ENCODE measurements at places on chromosomes 13 and 19.

- no peak for DNase-seq
These were observed 15.7 kb downstream of the ZNF444 start for GRCh38 chr19:56156768-56157167.

GRCh38 chr13:62356977-62357376, 941.3 kb upstream of the PCDH20 start:
- no peak for DNase-seq

GRCh38 chr19:34217952-34218817, 36.2 kb upstream of the GARRE1 start:
- no peak for DNase-seq

- DNase-seq: no peak
These were observed 55.0 kb upstream of the MAB21L1 start for GRCh38 chr13:35531526-35531925.

GRCh38 chr13:33409673-33410510, 124.3 kb upstream of the STARD13 start:
- no peak for DNase-seq

DNA sequence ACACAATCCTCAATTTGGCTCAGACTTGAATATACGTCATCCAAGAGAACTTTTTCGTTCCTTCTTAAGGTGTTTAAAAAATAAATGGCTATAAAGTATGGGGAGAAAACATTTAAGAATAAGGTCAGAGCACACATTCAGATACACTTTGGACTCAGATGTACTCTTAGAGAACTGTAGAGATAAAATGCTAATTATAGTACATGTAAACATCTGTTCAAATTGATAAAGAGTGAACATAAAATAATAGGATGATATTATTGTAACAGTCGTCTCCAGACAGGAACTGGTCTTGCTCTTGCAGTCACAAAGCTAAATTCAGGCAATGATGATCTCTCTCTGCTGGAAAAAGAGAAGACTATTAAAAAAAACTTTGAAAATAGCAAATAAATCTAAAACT, 91.4 kb downstream of the RBM26 start:
- DNase-seq: no peak

DNA sequence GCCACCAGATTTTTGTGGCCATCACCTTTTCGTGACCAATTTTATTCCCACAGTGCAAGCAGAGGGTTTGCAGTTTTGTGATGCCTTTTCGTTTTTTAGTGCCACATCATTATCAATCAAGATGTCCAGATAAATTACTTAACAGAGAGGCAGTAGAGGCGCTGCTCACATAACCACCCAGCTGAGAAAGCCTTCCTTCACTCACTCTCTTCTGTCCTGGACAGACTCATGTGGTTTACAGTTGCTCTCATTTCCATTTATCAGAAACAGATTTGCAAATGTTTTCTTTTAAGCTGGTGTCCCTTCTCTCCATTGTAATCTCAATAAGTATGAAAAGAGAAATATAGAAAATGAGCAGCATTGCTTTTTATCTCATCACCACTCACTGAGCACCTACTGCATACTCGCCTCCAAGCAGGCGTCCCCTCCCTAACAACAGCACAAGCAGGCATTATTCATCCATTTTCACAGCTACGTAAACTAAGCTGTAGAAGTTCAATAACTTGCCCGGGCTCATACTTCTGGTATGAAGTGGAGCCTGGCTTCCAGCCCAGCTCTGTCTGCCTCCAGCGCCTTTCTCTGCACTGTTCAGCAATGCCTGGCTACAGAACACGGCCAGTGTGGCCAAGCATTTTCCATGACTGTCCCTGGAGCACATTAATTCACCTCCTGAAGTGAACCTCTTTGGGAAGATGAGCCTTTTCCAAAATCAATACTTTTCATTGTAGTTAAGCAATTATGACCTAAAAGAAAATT, 34.6 kb upstream of the KATNAL1 start:
- DNase-seq: no peak

- peak; percentile 72 for DNase-seq
These were observed 7.2 kb downstream of the ABCA7 start for GRCh38 chr19:1046836-1047695.

- DNase-seq: no peak
These were observed 9.2 kb upstream of the NCCRP1 start for GRCh38 chr19:39187552-39187943.

DNA sequence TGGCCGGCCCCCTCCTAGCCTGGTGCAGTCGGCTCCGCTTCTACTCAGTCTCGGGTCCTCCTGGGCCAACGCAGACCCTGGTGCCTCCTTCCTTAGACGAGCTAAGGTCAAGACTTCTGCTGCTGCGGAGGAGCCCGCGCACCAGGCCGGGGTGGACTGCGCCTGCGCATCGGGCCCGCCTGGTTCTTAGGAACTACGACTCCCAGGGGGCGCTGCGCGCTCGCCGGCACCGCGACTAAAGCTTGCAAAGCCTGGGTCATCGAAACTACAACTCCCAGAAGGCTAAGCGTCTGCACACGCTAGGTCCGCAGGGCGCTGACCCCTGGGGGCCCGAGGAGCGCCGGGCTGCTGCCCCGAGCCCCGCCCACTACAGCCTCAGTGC, at the start of gene ZNF835:
ZNF835 (minus strand) TSS at position 145 of the 382 bp plus-strand sequence. CDS start 6,559 bp downstream, outside the sequence.
- peak; percentile 90 for DNase-seq

Measured in Peyer's patch (tissue), 4 donors.